ENCODE measurements at places on chromosomes 12 and 14.

DNA sequence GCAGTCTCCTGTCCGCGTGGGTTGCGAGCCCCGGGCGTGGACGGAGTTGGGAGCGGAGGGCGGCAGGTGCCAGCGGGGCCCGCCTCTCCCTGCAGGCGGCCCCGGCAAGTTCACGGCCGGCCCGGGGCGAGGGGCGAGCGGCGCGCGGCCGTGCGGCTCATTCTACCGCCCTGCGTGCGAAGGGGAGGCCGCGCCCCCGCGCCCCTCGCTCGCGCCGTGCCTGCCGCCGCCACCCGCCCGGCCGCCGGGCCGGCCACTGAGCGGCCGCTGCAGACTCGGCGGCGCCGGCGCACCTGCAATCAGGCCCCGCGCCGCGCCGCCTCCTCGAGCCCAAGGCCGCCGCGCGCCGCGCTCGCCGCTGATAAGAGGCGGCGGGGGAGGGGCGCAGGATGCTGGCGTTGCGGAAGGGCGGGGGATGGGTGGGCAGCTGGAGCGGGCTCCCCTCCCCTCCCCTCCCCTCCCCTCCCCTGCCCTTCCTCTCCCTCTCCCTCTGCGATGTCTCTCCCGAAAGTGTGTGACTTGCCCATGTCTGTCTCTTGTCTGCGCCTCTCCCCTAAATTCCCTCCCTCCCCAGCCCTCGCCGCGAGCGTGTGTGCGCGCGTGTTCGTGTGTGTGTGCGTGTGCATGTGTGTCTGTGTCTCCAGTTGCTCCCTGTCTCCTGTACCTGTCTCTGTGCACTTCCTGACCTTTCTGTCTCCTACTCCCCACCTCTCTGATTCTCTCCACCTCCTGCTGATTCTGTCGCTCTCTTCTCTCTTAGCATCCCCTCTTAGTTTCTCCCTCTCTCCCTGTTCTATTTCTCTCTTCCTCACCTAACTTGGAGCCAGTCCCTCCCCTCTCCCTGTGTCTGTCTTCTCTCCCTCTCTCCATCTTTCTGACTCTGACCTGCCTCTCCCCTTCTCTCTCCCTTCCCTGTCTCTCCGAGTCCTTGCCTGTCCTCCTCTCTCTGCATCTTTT is 768.1 kb upstream of the TBX3 start:
- no peak for DNase-seq

- DNase-seq: no peak
Observed at GRCh38 chr14:103084021-103084919, at the start of gene LBHD2. Gene LBHD2, plus strand, starts transcription at chr14:103084210. Its CDS starts 1,803 bp downstream, at chr14:103086013.

- no peak for DNase-seq
Observed at GRCh38 chr14:46279776-46280175, 371.8 kb downstream of the RPL10L start.

- DNase-seq: no peak
Observed at GRCh38 chr14:85439696-85440328, 90.1 kb upstream of the FLRT2 start.

GRCh38 chr14:96180043-96180874 is 24.4 kb upstream of the BDKRB2 start:
- no peak for DNase-seq

DNA sequence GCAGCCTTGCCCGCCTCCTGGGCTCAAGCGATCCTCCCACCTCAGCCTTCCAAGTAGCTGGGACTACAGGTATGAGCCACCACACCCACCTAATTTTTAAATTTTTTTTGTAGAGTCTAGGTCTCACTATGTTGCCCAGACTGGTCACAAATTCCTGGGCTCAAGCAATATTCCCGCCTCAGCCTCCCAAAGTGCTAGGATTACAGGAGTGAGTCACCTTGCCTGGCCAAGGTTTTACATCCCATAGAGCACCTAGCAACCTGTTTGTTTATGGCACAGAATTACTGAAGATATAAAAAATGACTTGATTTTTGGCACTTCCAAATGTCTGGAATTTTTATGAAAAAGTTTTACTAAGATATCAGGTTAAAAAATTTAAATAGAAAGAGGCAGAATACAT is 16.5 kb downstream of the MYO1A start:
- no peak for DNase-seq

- no peak for DNase-seq
Observed at GRCh38 chr12:3364226-3364625, 126.8 kb upstream of the PRMT8 start.
